Stimulated activated CD4-positive, alpha-beta T cell treated with anti-CD3 and anti-CD28 coated beads, Interleukin-12 subunit alpha, Interleukin-12 subunit beta, amount 100 ng/mL, for 4 hours (primary cell): ENCODE measurements at places on chromosomes 3 and 15.

DNA sequence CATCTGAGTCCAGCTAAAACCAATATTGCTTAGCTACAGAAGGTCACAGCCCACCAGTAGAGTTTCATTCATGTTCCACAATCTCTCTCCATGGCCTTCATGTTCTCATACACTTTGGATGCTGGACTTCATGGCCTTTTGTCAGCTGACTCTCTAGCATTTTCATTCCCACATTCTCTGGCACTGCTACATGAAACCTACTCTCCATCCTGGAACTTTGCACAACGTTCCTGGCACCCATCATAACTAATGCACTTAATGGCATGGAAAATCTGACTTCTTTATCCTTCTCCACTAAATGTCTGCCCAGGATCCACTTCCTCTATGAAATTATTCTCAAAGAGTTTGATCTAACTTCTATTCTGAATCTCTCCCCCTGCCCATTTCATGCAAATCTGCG is 56.9 kb downstream of the SLC9A9 start:
- DNase-seq = no peak

DNA sequence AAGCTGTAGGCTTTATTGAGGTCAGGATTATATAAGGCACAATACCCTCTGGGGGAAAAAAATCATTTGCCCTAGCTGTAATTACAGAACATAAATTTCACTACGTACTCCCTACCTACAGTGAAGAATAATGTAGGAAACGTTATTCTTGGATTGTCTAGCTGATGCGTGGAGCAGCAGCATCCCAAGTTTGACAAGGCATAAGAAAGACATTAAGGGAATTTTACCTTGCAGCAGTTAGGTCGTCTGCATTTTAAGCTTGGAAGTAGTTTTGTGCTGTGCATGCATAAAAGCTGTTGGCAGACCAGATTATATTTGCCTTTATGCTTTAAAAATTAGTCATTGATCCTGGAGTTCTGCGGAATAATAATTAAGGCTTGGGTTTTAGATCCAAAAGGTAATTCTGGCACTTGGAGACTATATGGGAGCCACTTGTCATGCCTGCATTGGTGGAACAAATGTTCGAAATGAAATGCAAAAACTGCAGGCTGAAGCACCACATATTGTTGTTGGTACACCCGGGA is 2.2 kb downstream of the EIF4A2 start:
- no peak for DNase-seq

DNA sequence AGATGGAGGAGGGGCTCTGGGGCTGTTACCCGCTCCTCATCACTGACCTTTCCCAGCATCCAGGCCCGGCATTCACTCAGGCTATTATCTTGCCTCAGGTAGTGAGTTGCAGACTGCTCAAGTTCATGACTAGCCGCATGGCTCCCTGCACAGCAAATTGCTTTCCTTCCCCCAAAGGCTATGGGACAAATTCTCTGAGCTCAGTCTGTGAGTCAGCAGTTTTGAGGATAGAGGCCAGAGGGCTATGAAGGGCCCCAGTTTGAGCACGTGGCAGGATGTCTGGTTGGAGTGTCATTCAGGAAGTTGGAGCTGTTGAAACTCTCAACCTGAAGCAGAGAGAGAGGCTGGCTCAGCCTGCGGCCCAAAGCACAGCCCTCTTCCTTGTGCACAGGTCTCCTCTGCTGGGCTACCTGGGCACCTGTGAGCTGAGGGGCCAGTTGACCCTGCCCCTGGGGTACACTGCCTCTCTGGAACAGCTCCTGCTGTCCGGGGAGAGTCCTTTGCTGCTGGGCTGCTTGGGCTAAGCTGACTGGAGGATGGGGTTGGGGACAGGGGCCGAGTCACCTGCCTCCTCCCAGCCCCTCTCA is 7.9 kb downstream of the FAH start:
- no peak for DNase-seq

DNA sequence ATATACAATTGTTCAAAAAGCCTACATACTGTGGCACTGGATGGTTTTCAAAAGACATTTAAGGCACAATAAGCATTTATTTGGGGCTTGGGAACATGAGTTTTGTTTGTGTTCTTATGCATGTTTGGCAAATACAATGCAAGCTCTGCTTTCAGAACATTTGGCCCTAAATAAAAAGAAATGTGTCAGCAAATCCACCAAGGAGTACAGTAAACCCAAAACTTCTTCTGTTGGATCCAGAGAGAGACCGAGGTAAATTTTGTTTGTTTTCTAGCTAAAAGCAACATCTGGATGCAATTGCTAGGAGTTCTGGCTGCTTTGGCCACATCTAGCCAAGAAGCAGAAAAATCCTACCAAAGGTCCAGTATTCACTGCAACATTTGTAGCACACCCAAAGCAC is 168.8 kb downstream of the DCLK3 start:
- no peak for DNase-seq

DNA sequence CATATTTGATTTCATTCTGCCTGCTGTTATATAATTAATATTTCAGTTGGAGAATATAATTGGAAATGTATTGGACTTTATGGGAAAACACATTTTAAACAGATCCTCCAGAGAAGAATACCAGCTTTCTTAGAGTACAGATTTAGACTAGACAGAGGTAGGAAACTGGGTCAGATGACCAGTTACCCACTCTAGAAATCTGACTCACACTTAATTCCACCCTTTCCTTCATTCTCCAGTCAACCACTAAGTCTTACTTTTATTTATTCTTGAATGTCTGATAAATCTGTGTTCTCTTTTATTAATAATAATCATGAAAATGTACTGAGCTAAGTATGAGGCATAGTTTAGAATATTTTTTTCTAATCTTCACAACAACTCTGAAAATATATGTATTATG is 110.7 kb downstream of the LRRC49 start:
- no peak for DNase-seq

- DNase-seq = no peak
These were observed 116.9 kb upstream of the RAD18 start for GRCh38 chr3:9080163-9080562.

GRCh38 chr3:171967137-171967783 is 72.1 kb upstream of the FNDC3B start:
- no peak for DNase-seq

DNA sequence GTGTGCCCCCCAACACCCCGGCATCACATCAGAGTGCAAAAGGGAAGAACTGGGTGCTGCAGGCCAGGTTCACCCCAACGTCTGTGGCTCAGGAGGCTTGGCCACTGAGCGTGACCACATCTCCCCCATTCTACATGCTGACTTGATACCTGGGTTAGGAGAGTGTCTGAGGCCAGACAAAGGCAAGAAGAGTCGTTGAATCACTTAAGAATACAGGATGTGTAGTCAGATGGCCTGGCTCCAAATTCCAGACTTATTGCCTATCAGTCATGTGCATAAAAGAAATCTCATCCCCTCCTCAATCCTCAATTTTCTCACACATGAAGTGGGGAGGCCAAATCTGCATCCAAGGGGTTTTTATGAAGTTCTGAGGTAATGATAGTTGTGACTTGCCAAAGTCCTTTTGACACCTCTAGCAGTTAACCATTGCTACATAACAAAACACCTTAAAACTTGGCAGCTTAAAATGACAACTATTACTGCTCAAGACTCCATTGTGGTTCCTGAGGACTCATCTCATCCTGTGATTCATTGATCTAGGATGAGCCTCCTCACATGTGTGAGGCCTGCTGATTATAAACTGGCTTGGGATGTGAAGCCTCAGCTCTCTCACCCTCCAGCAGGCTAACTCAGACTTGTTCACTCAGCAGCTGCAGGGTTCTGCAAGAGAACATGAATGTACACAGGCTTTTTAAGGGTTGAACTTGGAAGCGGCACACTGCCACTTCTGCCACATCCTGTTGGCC is 138.8 kb upstream of the TLE3 start:
- no peak for DNase-seq

- DNase-seq = no peak
These were observed 622.3 kb downstream of the DIPK2A start for GRCh38 chr3:144593881-144594280.

DNA sequence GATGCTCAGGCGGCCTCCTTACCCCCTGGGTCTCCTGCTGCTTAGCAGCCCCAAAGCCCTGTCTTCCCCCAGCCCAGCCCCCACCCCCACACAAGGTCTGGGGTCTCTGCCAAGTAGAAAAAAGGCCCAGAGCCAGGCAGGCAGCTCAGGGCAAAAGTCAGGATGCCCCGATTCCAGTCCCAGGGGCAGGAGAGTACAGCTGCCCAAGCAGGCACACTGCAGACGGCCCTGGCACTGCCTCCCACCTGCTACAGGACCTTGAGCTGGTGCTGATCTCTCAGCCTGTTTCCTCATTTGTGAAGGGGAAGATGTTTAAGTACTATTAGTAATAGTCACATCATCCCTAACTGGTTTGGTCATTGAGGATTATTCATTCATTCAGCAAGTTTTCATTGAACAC is 12.6 kb downstream of the TMEM43 start:
- no peak for DNase-seq

GRCh38 chr15:40058476-40059140 is 19.6 kb upstream of the SRP14 start:
- DNase-seq = no peak

DNA sequence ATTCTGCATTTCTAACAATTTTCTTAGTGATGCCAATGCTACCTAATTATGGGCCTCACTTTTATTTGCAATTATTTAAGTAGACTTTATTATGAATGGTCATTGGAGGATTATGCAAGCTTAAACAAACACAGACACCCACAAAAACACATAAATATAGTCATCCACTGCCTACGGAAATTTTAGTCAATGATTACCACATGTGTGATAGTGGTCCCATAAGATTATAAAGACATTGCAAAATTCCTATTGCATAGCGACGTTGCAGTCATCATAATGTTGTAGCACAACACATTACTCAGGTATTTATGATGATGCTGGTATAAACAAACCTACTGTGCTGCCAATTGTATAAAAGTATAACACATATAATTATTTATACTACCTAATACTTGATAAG is 247.8 kb upstream of the ALCAM start:
- no peak for DNase-seq

DNA sequence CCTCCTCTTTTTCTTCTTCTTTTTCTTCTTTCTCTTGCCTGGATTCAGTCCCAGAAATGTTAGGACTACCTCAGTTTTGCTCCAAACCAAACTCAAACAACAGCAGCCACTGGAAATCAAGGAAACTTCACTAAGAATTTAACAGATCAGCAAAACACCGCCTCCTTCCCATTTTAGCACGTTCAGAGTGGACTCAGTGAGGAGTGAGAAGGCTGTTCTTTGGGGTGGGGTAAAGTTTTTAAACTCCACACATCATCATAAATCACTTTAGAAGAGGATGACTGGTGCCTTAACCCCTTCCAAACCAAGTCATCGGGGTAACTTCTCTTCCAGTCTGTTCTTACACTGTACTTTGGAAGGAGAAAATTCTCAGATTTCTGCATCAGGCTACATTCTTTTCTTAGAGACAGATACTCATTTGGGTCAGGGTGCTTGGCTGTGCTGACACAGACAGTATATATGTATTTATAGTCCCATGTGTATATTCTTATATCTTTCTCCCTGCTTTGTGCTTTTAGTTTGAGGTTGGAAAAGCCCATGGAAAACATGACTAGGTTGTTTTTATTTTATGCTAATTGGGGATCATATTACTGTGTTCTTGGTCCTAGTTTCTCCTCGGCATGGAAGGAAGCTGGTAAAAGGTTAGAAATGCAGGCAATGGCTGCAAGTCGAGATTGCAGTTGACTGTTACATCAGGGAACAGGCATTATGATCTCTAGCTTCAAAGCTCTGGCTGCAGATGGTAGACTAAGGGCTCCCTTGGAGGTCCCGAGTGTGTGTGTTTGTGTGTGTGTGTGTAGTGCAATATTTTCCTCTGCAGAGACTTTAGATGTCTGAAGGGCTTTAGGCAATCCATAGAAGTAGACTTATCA is at the start of gene CCDC80:
Gene CCDC80, minus strand, starts transcription at position 214 of the 872 bp plus-strand sequence. CDS start 1,238 bp downstream, outside the sequence.
- DNase-seq = no peak

GRCh38 chr15:90691982-90692773 is 25.0 kb upstream of the BLM start:
- DNase-seq = no peak

DNA sequence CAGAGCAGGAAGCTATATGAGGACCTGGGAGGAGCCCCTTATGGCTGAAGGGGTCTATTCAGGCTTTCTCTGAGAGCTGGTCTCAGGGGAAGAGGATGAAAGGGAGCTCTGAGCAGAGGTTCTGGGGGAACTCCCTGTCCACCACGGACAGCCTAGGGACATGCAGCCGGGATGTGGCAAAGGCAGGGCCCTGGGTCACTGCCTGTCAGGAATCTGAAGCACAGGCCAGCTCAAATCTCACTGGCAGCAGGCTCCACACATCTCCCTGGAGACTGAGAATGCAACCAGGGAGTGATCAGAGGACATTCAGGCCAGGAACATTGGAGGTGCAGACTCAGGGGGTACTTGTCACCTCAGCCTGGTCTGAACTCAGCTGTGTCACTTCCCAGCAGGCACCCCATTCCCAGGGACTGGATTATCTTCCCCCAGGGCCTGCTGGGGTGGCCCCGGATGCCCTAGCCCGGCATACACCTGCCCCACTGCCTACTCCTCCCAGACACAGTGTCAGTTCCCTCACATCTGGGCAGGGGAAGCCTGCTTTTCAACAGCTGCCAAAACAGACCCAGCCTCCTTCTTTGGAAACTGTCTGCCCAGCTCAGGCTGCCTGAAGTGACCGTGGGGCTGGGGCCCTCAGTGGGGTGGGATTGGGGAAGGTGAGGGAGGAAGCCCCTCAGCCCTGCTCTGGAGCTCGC is 18.3 kb upstream of the SEMA3F start:
- DNase-seq = no peak

DNA sequence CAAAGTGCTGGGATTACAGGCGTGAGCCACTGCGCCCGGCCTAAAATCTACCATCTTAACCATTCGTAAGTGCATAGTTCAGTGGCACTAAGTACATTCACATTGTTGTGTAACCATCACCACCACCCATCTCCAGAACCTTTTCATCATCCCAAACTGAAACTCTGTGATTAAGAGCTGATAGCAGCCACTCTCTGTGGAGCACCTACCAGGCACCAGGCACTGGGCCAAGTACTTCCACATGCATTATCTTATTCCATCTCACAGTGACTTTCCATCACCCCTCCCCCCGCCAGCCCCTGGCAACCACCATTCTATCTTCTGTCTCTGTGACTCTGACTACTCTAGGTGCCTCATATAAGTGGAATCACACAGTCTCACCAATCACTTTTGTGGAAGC is 2.3 kb upstream of the INSYN1 start:
- DNase-seq = no peak

GRCh38 chr3:71018799-71019198 is 564.7 kb downstream of the FOXP1 start:
- no peak for DNase-seq

DNA sequence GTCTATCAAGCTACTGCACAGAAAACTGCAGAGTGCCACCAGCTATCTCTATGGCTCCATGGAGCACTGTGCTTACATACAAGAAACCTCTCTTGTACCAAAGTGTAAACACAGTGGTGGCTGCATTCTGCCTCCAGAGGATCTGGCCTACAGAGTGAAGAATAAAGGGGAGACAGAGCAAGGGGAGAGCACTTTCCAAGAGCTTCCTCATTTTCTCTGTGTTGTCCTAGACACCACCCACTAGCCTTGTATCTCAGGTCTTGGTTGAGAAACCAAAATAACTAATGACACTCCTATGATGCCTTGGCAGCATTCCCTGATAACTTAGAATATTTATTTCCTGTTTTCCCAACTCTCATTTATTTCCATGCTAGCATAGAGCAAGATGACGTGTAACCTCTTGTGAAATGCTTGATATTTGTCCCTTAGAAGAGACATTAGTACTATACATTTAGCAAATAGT is 56.9 kb upstream of the PHLDB2 start:
- DNase-seq = no peak
